ENCODE measurements at places on chromosomes 1 and 21.
A peak's percentile ranks its signal among the peaks of the same experiment; 100 is the strongest.

GRCh38 chr1:63875636-63876035 is 101.8 kb downstream of the ROR1 start:
- DNase-seq: no peak

DNA sequence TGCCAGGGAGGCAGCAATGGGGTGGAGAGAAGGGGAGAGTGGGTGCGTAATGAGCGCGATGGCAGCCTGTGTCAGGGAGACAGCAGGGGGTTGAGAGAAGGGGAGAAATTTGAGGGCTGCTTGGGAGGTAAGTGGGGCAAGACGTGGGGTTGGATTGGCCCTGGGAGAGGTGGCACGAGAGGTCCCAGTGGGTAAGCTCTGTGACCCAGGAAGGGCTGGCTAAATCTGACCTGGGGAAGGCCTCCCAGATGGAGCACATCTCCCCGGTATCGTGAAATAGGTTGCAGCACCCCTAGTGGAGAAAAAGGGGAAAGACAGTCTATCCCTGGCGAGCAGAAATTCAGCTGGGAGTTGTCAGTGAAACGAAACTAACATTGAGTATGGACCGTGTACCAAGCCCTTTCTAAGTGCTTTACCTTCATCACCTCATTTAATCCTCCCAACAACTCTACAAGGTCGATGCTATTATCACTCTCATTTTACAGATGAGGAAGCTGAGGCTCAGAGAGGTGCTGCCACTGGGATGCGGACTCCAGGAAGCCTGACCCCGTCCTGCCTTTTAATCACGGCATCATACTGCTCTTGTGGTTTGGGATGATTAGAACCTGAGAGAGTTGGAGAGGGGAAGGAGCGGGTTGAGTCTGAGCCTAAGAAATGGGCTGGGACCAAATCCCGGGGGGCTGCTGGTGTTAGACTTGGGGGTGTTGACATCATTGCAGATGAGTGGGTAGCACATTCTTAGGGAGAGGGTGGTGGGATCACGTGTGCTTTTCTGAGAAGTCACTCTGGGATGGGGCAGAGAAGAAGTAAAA is 56.6 kb upstream of the RPL11 start:
- peak; percentile 87 for DNase-seq

DNA sequence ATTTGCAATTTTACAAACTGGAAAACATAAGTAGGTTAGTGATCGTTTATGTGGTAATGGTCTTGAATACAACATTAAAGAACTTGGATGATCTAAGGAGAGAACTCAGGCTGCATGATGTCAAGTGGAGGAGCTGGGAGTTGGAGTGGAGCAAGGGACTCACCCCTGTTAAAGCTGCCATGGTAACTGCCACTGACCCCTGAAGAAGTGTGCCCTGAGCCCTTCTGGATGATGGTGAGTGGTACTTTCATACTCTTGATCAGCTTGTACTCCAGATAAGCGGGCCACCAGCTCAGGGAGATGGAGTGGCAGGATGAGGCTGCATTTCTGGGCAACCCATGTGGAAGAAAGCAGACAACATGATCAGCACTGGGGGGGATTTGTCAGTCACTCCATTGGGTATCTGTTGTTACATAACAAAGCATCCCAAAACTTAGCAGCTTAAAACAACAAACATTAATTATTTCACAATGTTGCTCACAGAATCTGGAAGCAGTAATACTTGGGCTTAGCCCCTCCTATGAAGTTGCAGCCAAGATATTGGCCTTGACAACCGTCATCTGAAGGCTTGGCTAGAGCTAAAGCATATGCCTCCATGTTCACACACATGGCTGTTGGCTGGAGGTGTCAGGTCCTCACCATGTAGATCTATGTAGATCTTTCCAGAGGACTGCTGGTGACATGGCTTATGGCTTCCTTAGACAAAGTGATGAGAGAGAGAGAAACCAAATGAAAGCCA is 213.8 kb downstream of the DUSP10 start:
- DNase-seq: no peak

DNA sequence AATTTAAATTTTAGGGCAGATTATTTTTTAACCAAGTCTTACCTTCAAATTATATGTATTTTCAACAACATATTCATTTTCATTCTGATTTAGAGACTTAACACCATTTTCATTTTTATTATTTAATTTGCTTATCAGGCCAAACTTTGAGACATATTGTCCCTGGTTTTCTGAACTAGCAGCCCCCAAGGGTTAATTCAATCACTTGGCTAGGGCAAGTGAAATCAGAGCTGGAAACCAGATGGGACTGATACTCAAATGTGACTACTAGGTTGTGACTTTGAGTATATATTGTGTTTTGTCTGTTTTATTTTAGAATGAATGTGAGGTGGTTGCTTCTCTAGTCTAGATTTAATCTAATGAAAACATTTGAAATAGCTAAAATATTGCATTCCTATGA is 198.9 kb upstream of the PTGFR start:
- no peak for DNase-seq

DNA sequence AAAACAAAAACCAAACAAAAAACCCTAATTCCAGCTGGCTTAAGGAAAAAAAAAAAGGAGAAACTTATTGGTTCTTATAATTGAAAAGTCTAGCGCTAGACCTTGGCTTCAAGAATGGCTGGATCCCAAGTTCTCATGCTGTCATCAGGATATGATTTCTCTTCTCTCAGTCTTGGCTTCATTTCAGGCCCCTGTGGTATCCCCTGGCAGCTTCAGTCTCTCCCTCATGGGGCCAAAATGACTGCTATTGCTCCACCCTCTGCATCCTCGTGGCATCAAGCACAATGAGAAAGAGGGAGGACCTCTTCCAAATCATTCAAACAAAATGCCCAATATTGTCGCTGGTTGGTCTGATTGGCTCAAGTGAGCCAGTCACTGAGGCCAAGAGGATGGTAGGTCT is 80.7 kb downstream of the GIPC2 start:
- no peak for DNase-seq

GRCh38 chr1:156657741-156658319 is 15.9 kb downstream of the BCAN start:
- DNase-seq: peak; percentile 59

GRCh38 chr1:60017508-60018205 is 55.9 kb downstream of the C1orf87 start:
- no peak for DNase-seq

Data from endodermal cell (in vitro differentiated cells).